Amniotic epithelial cell (primary cell): ENCODE measurements at places on chromosomes 12 and 14.

- DNase-seq = peak; percentile 95
Measured at GRCh38 chr12:94074980-94075629, 73.3 kb upstream of the PLXNC1 start.

GRCh38 chr14:90276646-90277367 is 20.5 kb downstream of the PSMC1 start:
- no peak for DNase-seq

- DNase-seq = no peak
Measured at GRCh38 chr12:52079576-52080402, at the start of gene SMIM41. Gene SMIM41 (plus strand): TSS chr12:52079704. CDS start chr12:52079780, 76 bp downstream.

GRCh38 chr12:662566-663292 is 516 bp downstream of the NINJ2 start:
- DNase-seq = no peak
